Thymus (tissue), 14 donors: ENCODE measurements at places on chromosomes 13 and 19. TPM values are rescaled to one million over a fixed set of nuclear protein-coding genes. Genes with fewer than 3 reads are reported as not detected.

Gene ZNF230
- total RNA-seq, result 4.9 TPM

Gene RGL3
- 0.28 TPM for total RNA-seq

Gene TEX26
- not detected for total RNA-seq

DNA sequence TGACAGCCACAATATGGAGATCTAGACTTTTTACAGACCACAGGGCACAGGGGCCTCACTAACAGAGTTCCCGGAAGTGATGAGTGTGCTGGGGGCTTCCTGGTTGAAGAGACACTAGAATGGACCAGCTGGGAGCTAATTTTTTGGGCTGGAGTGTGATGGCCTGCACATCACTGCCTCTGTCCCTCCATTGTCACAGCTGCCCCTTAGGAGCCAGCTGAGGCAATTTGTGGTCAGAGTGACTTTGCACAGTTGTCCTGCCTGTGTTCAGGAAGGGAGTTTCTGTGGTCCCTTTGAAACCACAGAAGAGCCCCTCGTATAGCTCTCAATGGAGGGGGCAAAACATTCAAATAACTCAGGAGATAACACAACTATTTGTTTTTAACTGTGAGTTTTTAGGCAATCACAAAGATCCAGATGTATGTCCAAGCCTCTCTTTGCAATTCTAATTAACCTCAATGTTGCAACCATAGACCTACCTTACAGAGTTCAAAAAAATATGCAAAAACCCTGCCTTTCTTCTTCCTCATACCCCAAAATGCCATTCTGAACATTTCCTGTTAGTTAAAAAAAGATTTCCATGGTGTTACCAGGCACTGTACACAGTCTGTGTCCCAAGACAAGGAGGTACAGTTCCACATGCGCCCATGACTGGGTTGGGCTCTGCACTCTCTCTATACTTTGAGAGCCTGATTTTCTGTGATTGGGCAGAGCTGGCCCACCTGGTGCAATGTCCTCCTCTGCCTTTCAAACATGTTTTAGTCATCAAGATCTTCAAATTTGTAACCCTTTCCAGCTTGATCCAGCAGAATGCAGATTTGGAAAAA, 2.4 kb downstream of the ALOX5AP start:
- DNase-seq, result no peak
- peak overlapping the region; percentile 44 for H3K4me3 ChIP-seq

- DNase-seq, result no peak
- no peak overlapping the region for H3K27ac ChIP-seq
- H3K36me3 ChIP-seq, result peaks cover 17% of the 10 kb centered on the region
- H3K27me3 ChIP-seq, result peaks cover 2% of the 10 kb centered on the region
- no peak overlapping the region for H3K4me3 ChIP-seq
- H3K4me1 ChIP-seq, result peaks cover 4% of the 10 kb centered on the region
Measured at GRCh38 chr19:19530889-19531288, 2.2 kb downstream of the YJEFN3 start.
